ENCODE measurements at places on chromosomes 2 and 18.

- no peak for DNase-seq
Observed at GRCh38 chr2:139083121-139083520, 302.9 kb upstream of the NXPH2 start.

DNA sequence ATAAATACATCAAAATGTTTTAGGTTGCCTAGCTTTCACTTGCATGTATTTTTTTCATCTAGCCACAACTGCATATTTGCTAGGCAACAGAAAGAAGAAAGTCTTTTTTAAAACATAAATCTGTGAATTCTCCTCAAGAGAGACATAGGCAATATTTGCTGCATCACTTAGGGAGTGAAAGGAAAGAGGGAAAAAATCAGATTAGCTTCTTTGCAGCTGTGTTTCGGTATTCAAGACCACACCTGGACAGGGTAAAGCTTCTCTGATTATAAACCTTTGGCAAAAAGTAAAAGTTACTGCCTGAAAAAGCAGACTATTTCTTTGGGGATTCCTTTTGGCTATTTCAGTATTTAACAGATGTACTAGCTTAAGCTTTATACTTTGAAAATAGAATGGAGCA, 280.9 kb upstream of the ZSWIM2 start:
- DNase-seq, result no peak

- no peak for DNase-seq
Observed at GRCh38 chr18:25798046-25798445, 292.4 kb downstream of the SS18 start.

DNA sequence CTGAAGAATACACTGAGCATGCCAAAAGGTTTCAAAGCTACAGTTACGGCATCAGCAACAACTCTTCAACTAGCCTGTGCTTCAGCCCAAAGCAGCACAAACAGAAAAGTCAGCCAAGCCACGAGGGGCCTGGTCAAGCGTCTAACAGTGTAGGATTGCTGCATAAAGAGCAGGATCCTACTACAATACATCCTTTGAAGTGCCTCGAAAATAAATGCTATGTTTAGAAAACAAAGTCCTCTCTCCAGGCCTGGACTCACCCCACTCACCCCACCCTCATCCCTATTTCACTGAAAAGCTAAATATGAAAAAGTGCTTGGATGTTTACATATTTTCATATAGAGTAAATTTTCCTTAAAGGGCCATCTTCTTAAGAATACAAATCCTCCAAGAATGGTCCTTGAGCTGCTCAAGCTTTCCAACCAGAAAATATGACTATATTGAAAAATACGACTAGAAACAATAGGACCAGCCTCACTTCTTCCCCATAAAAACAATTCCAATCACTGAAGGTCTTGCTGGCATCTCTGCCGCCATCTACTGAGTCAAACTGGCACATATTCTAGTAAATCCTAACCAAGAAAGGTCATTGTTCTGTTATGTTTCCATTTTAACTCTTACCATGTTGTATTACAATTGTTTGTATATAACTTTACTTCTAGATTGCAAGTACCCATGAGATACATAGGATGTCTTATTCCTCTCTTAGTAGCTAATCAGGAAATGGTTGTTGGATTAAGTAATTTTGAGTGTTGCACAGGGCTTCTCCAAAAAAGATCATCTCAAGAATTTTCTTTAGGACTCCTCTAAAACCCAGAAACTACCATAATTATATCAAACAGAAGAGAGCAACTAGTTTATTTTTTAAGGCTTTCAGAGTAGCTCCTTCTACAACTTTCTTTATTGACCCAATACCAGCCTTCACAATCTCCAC, 63.6 kb downstream of the CLHC1 start:
- DNase-seq, result peak; percentile 65

GRCh38 chr2:162074928-162075688, 1.1 kb upstream of the DPP4 start:
- DNase-seq, result no peak

DNA sequence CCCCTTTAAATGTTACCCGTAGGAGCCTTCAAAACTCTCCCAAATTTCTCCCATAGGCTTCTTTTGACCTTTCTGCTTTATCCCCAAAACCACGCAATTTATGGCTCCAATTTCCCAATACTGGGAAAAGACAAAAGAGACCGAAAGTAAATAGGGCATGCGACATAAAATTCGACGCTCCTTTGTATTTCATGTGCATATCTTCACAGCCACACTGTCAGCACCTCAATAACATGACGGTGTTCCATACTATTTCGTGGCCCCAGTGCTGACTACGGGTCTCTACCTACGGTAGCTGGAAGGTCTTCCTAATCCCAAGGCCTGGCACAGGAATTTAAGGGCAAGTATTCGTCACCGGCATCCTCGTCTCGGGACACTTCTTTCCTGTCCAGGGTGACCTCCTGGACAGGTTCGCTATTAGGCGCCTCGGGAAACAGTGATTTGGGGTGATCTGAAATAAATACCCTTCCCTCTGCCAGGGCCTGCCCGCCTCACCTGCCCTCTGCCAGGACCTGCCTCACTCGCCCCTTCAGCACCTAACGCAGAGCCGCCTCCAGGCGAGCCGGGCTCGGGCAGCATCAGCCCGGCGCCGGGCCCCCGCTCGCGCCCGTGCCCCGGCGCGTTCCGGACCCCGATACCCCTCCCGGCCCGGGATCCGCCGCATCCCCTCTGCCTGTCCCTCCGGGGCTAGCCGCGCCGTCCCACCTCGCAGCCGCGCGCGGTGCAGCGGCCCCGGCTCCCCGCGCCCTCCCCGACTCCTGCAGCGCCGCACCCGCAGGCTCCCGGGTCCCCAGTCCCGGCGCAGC, 680 bp downstream of the DTNB start:
- peak; percentile 75 for DNase-seq

GRCh38 chr2:115887209-115887776, 1444.9 kb downstream of the DPP10 start:
- no peak for DNase-seq

DNA sequence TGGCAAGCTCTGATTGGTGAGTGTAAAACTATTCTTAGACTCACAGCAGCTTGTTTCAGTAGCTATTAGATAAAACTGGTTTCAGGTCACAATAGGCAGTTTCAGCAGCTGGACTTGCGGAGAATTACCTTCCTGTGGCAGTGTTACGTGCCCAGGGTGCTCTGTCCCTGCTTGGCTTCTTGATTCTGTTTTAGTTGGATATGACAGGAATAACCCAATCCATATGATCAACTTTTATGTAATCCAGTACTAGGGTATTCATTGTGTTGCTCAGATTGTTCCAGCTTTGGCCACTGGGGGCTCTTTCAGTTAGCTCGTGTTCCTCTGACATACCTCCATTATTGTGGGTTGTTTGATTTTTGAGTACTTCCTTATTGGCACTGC, 43.1 kb downstream of the INPP4A start:
- DNase-seq, result peak; percentile 64

DNA sequence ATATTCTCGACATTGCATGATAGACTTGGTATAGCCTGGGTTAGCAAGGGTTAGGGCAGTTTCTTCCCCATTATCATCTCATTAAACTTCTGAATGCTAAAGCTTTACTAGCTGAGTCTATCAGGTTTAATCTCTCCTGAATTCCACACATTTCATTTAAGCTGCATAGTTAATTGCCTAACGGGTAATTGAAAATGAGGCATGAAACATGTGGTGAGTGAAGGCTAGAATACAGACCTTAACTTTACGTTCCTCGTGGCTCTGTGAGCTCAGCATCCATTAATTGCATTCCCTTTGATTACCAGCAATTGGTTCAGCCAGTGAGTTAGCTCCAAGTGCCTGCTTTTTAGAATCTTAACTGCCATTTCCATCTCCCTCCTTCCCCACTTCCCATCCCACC, 126.5 kb upstream of the MEX3C start:
- DNase-seq, result no peak

GRCh38 chr18:76370686-76371085, 124.4 kb downstream of the ZNF516 start:
- DNase-seq, result no peak

DNA sequence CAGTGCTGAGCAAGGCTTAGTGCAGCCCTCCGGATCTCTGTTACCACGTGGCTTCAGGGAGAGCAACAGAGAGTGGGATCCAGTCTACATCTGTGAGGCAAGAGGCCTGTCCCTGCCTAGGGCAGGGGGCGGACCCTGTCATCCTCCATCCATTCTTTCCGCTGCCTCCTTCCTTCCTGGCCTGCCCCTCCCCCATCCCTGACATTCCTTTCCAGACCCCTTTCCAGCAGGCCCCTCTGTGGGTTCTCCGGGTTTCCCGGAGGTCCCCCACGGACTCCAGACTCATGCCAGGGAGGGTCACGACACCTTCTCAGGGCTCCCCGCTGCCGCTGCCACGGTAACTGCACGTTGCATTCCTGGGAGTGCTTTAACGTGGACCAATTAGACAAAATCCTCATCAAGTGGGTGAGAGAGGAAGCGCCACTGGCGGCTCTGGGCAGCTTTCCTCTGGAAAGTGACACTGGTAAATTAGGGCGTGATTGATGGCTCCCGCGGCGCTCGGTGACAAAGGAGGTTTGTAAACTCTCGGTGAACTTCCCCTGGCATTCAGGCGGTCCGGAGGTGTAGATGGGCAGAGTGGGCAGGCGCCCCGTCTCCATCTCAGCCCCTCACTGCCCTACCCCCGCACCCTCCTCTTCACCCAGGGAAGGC, 11.4 kb downstream of the ATOH8 start:
- no peak for DNase-seq

DNA sequence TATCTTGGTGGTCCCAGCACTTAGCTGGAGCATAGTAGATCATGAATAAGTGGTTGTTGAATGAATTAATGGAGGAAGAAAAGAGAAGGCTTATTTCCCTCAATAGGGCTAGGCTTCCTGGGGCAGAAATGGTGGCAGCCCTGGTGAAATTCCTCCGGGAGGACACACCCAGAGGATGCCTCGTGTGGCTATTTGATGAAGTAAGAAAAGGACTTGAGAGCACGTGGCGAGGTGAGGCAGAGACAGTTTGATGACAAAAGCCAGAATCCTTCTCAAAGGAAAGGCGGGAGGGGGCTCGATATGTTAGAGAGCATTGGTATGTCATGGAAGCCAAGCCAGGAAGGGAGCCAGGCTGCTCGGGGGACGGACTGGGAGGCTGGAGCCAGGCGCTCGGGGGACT, 14.7 kb downstream of the FAM228A start:
- no peak for DNase-seq

DNA sequence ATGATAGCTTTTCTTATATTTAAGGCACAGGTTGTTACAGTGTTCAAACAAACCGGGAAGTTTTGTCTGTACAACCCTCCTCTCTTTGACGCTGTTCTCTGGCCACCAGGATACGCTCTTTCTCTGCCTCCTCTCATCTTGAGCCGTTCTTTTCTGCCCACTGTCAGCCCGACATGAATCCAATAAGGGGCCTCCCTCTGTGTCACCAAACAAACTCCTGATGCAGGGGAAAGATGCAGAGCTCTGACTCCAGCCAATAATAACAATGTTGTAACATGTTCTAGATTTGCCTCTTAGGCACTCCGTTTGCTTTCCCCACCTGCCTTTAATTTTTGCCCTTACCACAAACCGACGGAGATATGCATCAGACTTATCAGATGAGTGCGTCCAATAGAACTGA, 449.3 kb downstream of the SLC4A3 start:
- DNase-seq, result no peak

DNA sequence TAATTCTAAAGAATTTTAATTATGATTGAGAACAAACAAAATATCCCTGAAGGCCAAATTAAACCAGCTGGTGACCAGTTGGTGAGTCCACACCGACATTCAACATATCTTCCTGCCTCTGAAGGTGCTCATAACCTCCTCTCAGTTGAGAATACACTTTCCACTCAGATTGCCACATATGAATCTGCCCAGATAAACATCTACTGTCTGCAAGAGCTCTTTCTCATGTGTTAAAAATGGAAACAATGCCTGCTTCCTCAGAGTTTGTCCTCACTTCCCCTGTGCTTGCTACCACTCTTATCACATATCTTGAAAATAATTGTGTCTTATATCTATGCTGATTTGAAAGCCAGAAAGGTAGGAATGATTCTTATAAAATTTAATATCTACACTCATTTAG, 177.7 kb upstream of the GULP1 start:
- DNase-seq, result no peak

DNA sequence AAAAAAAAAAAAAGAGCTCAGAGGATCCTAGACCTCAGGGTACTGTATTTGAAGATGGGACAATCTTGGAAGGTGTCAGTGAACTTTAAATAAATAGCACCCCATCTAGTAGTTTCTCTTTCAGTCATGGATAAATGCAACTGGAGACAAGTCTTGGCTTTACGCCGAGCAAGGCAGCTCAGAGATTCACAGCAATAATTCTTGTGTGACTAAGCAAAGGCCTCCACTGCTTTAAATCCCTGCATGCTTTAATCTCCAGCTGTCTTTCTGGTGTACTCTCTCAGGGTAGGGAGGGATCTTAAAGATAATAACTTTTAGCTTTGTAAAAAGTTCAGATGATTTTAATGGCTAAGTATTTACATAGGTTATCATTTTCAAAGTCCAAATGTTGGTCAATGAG, 36.3 kb downstream of the NRXN1 start:
- no peak for DNase-seq

- no peak for DNase-seq
Observed at GRCh38 chr18:49656073-49656692, 94.3 kb downstream of the LIPG start.

DNA sequence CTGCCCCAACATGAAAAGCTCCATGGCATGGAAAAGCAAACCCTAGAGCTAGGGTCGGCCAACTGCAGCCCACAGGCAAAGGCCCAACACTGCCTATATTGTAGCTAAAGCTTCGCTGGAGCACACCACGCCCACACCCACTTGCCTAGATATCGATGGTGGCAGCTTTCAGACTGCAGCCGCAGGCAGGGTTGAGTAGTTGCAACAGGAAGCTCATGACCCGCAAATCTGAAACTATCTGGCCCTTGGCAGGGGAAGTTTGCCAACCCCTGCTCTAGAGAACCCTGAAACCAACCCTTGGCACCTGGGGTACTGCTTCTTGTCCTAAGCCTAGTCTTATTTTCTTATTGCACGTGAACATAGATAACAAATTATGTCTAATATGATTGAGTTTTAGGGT, 250.0 kb downstream of the SOX11 start:
- no peak for DNase-seq

DNA sequence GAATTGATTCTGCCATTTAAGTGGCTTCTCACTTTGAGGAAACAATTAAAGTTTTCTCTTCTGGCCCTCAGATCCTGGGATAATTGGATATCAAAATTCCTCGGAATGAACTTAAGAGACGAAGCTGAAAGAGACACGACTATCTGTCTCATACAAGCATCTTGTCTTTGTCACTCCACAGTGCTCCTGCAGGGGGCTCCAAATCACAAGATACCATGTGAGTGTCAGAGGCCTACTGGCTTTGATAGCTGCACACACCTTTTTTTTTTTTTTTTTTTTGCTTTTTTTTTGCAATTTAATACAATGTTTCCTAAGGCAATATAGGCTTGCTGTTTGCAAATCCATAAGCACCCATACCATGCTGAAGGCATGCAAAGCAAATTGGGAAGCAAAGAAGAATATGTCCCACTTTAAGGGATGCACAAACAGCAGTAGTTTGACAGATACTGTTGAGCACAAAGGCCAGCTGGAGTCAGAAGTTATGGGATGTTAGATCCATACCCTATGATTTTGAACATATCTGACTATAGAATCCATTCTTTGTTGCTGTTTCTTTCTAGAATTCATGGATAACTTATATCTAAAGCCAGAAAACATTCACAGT, 109.0 kb upstream of the CBLN2 start:
- DNase-seq, result peak; percentile 3
